ENCODE measurements at places on chromosomes 2 and 18.

DNA sequence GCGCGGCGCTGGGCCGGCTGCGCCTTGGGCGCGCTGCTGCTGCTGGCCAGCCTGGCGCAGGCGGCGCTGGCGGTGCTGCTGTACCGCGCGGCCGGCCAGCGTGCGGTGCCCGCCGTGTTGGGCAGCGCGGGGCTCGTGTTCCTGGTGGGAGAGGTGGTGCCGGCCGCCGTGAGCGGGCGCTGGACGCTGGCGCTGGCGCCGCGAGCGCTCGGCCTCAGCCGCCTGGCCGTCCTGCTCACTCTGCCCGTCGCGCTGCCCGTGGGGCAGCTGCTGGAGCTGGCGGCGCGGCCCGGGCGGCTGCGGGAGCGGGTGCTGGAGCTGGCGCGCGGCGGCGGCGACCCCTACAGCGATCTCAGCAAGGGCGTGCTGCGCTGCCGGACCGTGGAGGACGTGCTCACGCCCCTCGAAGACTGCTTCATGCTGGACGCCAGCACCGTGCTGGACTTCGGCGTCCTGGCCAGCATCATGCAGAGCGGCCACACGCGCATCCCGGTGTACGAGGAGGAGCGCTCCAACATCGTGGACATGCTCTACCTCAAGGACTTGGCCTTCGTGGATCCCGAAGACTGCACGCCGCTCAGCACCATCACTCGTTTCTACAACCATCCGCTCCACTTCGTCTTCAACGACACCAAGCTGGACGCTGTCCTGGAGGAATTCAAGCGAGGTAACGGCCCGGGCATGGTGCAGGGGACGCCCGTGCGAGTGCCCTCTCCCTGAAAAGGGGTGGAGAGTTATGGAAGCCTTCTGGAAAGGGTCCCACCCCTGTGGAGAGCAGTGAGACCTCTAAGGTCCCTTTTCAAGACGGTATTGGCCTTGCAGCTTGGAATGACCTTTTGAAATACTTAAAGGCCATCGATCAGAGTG is 1.0 kb downstream of the CNNM3 start:
- DNase-seq = no peak

- DNase-seq = peak; percentile 86
Observed at GRCh38 chr18:22465859-22466457, 48.2 kb upstream of the CTAGE1 start.

- DNase-seq = no peak
Observed at GRCh38 chr18:55439056-55439455, 148.9 kb downstream of the TCF4 start.

DNA sequence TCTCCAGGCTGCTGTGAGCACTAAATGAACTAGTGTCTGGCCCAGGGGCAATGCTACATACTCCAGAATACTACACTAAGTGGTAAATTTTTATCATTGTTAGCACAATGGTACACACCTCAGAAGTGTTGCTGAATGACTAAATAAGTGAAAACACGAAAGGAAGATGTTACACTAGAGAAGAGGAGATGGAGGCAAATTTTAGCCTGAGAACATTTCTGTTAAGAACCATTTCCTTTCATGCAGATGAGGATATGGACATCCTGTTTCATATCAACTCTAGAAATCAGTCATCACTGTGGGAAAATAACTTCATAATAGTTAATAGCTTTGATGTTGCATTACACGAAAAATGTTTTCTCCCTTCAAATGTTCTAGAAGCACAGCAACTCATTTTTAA is 117.6 kb upstream of the STK17B start:
- DNase-seq = no peak

DNA sequence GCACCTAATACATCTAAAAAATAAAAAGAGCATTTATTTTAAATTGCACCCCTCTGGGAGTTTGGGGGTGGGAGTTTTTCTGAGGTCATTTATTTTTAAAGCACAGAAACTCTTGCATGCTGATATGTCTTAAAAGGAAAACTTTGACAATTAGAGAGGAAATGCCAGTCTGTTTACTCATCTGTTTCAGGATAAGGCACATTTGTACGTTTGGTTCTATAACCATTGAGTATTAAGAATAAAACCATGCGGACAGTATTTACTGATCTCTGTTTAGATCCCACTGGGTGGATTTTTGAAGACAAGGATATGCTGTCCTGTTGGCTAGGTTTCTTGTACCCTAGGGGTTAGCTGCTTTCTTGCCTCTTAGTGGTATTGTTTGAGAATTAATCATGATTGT is 122.9 kb downstream of the TANC1 start:
- DNase-seq = no peak

DNA sequence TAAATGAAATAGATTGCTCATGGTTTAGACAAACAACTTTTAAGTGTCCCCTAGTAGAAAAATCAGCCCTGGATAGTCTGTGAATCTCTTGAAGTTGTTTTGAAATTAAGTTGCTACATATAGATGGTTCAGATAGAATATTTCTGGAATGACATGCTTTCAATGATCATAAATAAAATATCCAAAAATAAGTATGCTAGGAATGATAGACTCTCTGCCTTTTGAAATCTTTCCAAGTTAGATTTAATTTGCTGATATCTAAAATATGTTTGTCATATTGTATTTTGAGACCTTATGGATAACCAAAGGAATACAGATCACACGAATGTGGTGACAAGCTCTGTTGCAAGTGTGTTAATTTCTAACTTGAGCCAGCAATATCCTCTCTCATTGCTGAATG is 488.7 kb downstream of the THSD7B start:
- no peak for DNase-seq

- no peak for DNase-seq
Observed at GRCh38 chr2:107384422-107384821, 442.3 kb upstream of the RGPD4 start.

GRCh38 chr2:80482276-80482675 is 177.7 kb upstream of the LRRTM1 start:
- DNase-seq = no peak

GRCh38 chr2:107663632-107664031 is 163.1 kb upstream of the RGPD4 start:
- DNase-seq = no peak
